MCF 10A (cell line): ENCODE measurements at places on chromosomes 16 and 17. TPM values are rescaled to one million over a fixed set of nuclear protein-coding genes. Genes with fewer than 3 reads are reported as not detected.

Gene PRKCB
- not detected in 2 replicates for total RNA-seq

Gene LCAT
- total RNA-seq, result 35.3 and 44.5 TPM in 2 replicates

Gene CDH8
- total RNA-seq, result 0.22 and 0.42 TPM in 2 replicates

DNA sequence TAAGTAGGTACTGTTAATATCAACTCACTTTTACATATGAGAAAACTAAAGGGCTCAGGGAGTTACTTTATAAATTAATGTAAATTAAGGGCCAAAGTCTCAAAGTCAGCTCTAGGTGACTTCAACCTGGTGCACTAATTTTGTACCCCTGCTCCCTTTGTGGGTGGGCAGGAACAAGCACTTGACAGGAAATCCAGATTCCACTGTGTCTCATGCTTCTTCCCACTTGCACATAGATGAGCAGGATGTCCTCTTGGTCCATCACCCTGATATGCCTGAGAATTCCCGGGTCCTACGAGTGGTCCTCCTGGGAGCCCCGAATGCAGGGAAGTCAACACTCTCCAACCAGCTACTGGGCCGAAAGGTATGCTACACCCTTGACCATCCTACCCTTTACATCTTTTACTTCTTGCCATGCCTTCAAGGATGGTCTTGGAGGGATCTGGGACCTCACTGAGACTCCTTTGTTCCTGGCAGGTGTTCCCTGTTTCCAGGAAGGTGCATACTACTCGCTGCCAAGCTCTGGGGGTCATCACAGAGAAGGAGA, 1.3 kb downstream of the ERAL1 start:
- peak overlapping the region; percentile 90 for H3K4me3 ChIP-seq
- no peaks in the 10 kb centered on the region for H3K4me1 ChIP-seq
- no peak for DNase-seq
- H3K27ac ChIP-seq, result no peak overlapping the region
- peaks cover 45% of the 10 kb centered on the region for H3K36me3 ChIP-seq

DNA sequence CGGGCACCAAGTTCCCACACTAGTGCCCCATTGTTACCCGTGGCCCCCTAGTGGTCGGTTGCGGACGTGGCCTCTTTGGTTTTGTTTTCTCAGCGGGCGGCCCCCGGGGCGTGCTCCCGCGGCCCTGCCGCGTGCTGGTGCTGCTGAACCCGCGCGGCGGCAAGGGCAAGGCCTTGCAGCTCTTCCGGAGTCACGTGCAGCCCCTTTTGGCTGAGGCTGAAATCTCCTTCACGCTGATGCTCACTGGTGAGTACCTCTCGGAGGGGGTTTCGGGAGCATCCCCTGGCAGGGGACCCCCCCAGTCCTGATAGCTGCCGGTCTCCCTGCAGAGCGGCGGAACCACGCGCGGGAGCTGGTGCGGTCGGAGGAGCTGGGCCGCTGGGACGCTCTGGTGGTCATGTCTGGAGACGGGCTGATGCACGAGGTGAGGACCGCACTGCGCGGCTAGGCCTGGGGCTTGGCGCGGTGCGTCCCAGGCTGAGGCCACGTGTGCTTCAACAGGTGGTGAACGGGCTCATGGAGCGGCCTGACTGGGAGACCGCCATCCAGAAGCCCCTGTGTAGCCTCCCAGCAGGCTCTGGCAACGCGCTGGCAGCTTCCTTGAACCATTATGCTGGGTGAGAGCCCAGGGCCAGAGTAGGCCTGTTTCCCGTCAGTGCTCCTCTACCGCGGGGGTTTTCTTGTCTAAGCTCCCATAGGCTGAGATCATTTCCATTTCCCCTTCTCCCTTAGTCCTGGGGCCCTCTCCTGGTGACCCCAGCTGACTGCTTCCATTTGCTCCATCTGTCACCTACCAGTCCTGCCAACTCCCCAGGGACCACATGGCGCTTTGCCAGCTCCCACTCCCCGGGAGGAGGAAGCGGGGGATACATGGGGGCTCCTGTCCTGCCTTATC, 1.7 kb downstream of the SPHK1 start:
- H3K27ac ChIP-seq, result no peak overlapping the region
- H3K4me1 ChIP-seq, result no peaks in the 10 kb centered on the region
- H3K27me3 ChIP-seq, result no peaks in the 10 kb centered on the region
- peak; percentile 84 for DNase-seq

- no peaks in the 10 kb centered on the region for H3K36me3 ChIP-seq
- H3K27ac ChIP-seq, result no peak overlapping the region
- H3K4me1 ChIP-seq, result peaks cover 21% of the 10 kb centered on the region
- DNase-seq, result no peak
- H3K27me3 ChIP-seq, result no peaks in the 10 kb centered on the region
- H3K4me3 ChIP-seq, result no peak overlapping the region
These were observed 52.1 kb upstream of the TOB1 start for GRCh38 chr17:50918071-50918932.

DNA sequence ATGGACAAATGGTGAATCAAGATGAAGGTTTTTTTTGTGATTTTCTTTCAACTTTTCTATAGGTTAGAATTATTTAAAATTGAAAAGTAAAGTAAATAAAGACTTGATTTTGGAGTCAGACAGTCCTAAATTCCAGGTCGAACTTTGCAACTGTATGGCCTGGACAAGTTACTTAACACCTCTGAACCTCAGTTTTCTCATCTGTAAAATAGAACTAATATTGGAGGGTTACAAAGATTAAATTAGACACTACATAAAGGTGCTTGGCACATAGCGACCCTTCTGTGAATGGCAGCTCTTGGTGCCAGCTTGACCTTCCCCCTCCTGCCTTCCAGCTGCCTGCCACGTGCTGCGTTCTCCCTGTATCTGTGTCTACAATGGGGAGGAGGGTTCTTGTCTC, 3.0 kb downstream of the RSAD1 start:
- no peak for DNase-seq
- H3K4me1 ChIP-seq, result peaks cover 25% of the 10 kb centered on the region
- no peak overlapping the region for H3K27ac ChIP-seq
- H3K4me3 ChIP-seq, result no peak overlapping the region

DNA sequence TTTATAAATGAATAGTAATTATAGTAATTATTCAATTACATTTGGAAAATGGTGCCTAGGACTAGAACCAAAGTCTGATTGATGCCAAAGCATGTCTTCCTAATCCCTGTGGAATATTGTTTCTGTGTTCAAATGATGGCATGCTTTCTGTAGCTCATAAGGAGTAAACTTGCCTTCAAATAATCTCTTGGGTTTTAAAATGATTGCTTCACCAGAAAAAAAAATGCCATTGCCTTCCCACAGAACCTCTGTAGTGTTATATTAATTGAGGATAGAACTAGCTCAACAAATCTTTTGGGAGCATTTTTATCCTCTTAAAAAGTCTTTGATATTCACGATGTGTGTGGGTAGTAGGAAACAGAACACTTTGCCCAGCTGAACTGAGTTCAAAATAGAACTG, 7.7 kb upstream of the TMEM100 start:
- peak overlapping the region; percentile 55 for H3K27ac ChIP-seq
- no peak for DNase-seq
- peaks cover 5% of the 10 kb centered on the region for H3K36me3 ChIP-seq
- no peaks in the 10 kb centered on the region for H3K27me3 ChIP-seq

DNA sequence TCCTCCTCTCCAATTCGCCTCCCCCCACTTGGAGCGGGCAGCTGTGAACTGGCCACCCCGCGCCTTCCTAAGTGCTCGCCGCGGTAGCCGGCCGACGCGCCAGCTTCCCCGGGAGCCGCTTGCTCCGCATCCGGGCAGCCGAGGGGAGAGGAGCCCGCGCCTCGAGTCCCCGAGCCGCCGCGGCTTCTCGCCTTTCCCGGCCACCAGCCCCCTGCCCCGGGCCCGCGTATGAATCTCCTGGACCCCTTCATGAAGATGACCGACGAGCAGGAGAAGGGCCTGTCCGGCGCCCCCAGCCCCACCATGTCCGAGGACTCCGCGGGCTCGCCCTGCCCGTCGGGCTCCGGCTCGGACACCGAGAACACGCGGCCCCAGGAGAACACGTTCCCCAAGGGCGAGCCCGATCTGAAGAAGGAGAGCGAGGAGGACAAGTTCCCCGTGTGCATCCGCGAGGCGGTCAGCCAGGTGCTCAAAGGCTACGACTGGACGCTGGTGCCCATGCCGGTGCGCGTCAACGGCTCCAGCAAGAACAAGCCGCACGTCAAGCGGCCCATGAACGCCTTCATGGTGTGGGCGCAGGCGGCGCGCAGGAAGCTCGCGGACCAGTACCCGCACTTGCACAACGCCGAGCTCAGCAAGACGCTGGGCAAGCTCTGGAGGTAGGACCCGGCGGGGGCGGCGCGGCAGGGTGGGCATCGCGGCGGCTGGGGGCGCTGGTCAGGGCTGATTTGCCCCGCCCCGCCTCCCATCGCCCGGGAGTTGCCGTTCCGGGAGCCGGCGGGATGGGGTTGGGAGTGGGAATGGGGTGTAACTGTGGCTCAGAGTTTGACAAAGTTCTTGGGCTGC, 567 bp downstream of the SOX9 start:
- peak; percentile 60 for DNase-seq
- no peaks in the 10 kb centered on the region for H3K27me3 ChIP-seq
- H3K36me3 ChIP-seq, result no peaks in the 10 kb centered on the region

DNA sequence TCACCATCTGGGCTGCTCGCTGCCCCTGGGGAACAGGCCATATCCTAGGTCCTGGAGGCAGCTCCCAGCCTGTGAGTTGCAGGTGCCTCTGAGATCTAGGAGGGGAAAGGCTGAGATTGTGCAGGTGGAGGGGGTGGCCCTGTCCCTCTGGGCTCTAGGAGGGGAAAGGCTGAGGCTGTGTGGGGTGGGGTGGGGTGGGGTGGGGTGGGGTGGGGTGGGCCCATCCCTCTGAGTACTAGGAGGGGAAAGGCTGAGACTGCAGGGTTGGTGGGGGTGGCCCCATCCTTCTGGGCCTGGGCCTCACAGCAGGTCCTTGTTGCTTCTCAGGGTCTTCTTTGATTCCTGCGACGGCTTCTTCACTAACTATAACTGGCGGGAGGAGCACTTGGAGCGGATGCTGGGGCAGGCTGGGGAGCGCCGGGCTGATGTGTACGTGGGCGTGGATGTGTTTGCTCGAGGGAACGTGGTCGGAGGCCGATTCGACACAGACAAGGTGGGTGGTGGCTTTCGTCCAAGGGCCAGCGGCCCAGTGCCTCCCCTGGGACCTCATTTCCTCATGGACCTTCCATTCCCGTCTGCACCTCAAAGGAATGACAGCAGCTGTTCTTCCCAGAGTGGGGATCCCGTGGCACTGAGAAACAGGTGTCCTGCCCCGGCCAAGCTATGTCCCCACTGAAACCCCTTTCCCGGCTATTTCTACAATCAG, 7.1 kb downstream of the ENGASE start:
- H3K4me1 ChIP-seq, result no peaks in the 10 kb centered on the region
- no peak for DNase-seq
- H3K27ac ChIP-seq, result no peak overlapping the region
- no peak overlapping the region for H3K4me3 ChIP-seq

- no peak overlapping the region for H3K4me3 ChIP-seq
- DNase-seq, result no peak
- no peaks in the 10 kb centered on the region for H3K36me3 ChIP-seq
- no peak overlapping the region for H3K27ac ChIP-seq
- H3K4me1 ChIP-seq, result no peaks in the 10 kb centered on the region
These were observed 103.8 kb downstream of the HAPSTR1 start for GRCh38 chr16:9195287-9195686.

GRCh38 chr17:10681866-10682446, 15.4 kb downstream of the SCO1 start:
- H3K36me3 ChIP-seq, result peaks cover 86% of the 10 kb centered on the region
- no peak overlapping the region for H3K4me3 ChIP-seq
- H3K27ac ChIP-seq, result no peak overlapping the region
- no peaks in the 10 kb centered on the region for H3K27me3 ChIP-seq

DNA sequence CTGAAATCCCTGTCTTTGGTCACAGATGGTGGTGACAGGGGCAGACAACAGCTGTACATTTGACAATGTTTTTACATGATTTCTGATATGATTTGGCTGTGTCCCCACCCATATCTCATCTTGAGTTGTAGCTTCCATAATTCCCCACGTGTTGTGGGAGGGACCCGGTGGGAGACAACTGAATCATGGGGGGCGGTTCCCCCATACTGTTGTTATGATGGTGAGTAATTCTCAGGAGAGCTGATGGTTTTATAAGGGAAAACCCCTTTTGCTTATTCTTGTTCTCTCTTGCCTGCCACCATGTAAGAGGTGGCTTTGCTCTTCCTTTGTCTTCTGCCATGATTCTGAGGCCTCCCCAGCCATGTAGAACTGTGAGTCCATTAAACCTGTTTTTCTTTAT, 353.9 kb downstream of the CPPED1 start:
- no peak overlapping the region for H3K27ac ChIP-seq
- DNase-seq, result peak; percentile 1
- H3K4me3 ChIP-seq, result no peak overlapping the region
- no peaks in the 10 kb centered on the region for H3K4me1 ChIP-seq

DNA sequence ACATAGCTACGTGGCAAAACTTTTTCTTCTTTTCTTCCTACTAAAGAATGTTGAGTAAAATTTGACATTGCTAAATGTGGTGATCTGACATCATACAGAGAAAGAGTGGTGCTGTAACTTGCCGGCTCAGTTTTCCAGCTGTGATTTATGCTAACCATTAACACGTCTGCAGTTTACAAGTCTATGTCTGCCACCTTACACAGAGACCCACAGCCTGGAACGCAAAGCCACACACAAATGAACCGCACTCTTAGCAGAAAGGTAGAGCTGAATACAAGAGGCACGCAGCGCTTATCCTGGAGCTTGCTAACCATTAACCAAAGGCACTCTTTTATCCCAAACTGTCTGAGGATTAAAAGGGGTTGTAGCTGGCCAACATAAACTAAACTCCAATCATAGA, 31.9 kb downstream of the CACNG1 start:
- H3K4me1 ChIP-seq, result no peaks in the 10 kb centered on the region
- peaks cover 42% of the 10 kb centered on the region for H3K36me3 ChIP-seq
- H3K27ac ChIP-seq, result peak overlapping the region; percentile 42
- DNase-seq, result no peak
- H3K4me3 ChIP-seq, result no peak overlapping the region
